Fibroblast of skin of abdomen (primary cell): ENCODE measurements at places on chromosomes 4 and X.

GRCh38 chr4:186216465-186217024 lies 10.8 kb upstream of the KLKB1 start:
- DNase-seq = peak; percentile 10

- DNase-seq = peak; percentile 98
These were observed 4.3 kb downstream of the ELOVL6 start for GRCh38 chr4:110193822-110194761.

GRCh38 chrX:74242484-74243138 lies 61.4 kb upstream of the ZCCHC13 start:
- no peak for DNase-seq

DNA sequence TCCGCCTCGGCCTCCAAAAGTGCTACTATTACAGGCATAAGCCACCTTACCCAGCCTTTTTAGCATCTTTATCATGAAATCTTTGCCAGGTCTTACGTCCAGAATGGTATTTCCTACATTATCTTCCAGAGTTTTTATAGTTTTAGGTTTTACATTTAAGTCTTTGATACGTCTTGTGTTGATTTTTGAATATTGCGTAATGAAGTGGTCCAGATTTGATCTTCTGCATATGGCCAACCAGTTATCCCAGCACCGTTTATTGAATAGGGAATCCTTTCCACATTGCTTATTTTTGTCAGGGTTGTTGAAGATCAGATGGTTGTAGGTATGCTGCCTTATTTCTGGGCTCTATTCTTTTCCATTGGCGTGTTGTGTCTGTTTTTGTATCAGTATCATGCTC lies 349.6 kb downstream of the KCTD8 start:
- no peak for DNase-seq

- no peak for DNase-seq
These were observed 538 bp downstream of the SCML2 start for GRCh38 chrX:18353931-18354368.

- peak; percentile 0 for DNase-seq
These were observed 147.9 kb upstream of the FGF13 start for GRCh38 chrX:138859421-138859820.

DNA sequence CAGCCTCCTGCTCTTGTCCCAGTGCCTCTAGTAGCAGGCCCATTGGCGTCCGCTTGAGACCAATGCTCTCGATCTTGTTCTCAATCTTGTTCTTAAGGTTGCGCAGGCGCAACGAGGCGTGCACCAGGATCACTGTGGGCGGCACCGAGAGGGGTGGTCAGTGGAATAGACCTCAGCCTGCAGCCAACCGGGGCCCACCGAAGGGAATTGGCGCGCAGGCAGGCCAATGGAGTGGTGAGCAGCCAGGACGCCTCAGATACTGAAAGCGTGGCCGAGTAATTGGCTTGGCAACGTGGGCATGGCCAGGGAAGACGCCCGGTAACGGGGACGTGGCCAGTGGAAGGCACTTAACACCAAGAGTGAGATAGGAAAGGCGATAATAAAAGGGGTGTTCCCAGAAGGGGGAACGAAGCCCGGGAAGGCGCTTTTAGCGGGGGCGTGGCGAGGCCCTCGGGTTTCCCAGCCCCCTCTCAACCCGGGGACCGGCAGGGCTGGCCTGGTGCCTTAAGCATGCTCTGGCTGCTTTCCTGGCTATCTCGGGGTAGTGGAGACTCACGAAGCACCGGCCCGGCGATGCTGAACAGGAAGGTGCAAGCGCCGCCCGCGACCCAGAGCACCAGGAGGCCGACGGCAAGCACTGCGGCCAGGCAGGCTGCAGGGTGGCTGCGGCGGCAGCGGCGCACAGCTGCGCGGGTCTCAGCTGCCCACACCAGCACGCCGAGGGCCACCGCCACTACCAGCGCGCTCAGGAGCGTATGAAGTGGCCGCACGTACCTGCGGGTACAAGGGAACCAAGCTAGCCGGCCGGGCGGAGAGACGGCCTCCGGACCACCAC lies 1.7 kb downstream of the PRAF2 start:
- peak; percentile 69 for DNase-seq

DNA sequence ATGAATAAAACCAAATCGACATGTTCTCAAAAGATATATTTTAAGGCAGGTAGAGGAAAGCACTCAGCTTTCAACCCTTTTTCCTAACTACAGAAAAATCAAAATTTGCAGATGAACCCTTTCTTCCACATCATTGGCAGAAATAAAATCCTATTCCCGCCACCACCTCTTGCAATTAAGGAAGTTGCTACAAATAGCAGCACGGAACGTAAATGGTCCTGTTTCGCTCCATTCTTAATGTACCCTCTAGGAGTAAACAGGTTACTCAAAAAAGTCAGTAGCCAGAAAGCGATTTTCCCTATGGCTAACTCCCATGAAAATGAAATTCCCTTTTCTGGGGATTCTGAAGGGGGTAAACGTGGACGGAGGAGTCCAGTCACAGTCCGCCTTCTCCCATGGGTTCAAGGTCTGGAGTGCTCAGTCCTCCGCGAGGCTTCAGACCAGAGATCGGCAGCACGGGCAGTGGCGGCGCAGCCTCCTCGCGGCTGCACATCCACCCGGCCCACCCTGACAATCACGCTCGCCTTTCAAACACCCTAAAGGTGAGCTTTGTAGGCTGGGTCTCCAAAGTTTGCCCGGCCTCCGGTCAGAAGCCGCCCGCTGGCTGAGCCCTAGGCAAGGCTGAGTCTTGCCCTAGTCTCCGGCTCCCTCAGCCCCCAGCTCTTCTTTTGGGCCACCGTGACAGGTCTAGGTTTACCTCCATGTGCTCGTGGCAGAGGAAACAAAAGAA lies 1.8 kb downstream of the ATP11C start:
- no peak for DNase-seq

- DNase-seq = no peak
These were observed 556 bp upstream of the SLC25A43 start for GRCh38 chrX:119398587-119398973.

- peak; percentile 37 for DNase-seq
These were observed 145.8 kb upstream of the SPRY1 start for GRCh38 chr4:123250843-123251242.

GRCh38 chr4:110617075-110617640 lies 5.7 kb downstream of the PITX2 start:
- no peak for DNase-seq

DNA sequence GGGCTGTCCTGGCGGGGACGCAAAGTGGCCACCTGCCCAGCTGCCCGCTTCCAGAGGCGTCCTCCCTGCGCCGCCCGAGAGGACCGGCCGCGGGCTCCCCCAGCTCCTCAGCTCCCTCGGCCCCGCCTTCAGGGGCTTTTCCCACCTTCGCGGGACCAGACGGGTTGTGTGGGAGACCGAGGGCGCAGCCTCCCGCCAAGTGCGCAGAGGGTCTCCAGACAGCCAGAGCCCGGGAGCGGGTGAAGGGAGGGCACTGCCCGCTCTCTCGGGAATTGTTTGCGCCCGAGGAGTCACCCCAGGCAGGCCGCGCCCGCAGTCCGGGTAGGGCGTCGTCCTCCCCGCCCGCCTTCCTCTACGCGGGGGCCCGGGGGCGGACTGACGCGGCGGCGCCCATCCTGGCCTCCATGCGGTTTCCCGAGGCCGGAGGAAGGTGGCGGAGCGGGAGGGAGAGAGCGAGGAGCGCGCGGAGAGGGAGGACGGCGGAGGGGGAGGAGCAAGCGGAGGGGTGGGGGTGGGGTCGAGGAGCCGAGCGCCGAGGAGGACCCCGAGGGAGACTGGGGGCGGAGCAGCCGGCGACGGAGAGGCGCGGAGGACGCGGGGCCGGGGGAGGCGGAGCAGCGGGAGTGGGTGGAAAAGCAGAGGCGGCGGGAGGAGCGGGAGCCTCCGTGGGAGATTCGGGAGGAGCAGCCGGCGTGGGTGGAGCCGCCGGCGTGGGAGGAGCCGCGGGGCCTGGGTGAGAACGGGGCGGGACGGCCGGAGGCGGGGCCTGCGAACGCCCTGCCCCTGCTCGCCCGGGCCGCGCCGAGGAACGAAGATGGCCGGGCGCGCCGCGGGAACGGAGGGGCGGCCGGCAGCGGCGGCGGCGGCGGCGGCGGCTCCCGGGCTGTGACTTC lies 47.5 kb downstream of the CLDN34 start:
- DNase-seq = peak; percentile 92

GRCh38 chr4:89114100-89114499 lies 2.8 kb downstream of the TIGD2 start:
- no peak for DNase-seq

GRCh38 chr4:128757712-128758111 lies 51.8 kb upstream of the JADE1 start:
- no peak for DNase-seq

- DNase-seq = no peak
These were observed 91.5 kb upstream of the UNC5C start for GRCh38 chr4:95640311-95640710.

GRCh38 chr4:48237996-48238645 lies 31.5 kb downstream of the TEC start:
- no peak for DNase-seq

DNA sequence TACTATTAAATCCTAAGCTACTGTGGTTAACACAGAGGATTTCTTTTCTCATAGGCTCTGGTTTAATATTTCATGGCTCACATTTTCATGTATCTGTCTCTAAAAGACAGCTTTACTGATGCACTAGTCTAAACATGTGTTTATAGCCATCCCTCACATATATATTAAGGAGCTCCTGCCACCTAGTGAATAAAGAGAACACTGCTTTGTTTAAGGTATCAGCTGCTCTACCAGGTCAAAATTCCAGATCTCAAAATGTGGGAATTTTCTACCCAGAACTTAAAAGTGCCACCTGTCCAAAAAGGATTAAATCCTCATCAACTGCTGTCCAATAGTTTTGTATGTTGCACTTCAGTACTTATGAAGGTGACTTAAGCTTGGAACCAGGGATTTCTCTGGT lies 188.5 kb upstream of the TEX13C start:
- no peak for DNase-seq

DNA sequence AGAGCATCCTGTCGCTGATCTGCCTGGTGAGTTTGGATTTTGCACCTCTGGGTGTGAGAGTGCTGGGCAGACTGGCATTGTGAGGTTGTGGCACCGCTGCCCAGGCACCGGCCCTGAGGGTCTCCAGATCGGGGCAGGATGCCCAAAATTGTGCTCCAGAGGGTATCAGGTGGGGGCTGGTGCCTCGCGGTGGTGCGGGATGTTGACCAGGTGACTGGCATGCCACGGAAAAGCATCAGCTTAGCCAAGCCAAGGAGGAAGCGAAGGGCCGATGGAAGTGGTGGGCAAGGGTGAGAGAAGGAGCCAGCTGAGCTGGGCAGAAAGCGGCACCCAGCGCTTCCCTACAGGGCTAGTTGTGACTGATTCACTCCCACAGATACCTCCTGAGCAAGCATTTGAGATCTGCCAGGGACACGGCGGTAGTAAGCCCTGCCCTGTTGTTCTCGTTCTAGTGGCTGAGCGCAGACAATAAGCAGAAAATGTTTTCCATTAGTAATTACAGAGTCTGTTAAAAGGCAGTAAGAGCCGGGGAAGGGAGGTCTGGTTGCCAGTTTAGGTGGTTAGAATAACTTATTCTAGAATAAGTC lies 809 bp downstream of the ZFP92 start:
- no peak for DNase-seq

DNA sequence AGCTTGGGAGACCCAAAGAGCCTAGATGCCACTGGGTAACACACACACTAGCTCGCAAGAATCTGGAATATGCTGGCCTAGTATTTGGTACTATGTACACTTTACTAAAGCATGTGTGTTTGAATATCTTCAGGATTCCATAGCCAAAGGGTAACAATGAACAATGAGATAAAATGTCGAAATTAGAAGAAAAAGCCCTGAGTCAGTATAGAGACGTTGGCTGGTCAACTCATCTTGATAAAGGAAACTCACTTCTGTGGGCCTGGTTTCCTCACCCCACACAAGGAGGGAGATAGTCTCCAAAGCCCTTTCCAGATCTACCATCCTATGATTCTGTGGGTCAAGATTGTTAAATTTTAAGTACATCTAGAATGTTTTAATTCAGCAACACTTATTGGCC lies 6.9 kb downstream of the ZDHHC9 start:
- no peak for DNase-seq

DNA sequence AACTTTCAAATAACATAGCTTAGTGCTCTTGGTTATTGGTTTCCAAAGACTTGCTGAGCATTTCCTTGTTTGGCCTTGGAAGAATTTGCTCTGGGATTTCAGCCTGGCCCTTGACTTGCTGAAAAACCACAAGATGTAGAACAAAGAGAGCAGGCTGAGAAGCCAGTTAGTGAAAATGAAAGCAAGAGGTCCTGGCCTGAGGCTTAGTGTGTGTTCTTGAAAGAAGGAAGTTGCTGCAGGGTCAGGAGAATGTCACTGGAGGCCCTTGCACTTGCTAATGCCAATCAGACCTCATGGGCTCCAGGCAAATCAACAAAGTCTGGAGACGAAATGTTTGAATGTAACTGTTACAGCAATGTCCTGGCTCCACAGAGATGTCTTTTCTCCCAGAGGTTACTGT lies 79.4 kb downstream of the SYNPO2 start:
- peak; percentile 91 for DNase-seq

DNA sequence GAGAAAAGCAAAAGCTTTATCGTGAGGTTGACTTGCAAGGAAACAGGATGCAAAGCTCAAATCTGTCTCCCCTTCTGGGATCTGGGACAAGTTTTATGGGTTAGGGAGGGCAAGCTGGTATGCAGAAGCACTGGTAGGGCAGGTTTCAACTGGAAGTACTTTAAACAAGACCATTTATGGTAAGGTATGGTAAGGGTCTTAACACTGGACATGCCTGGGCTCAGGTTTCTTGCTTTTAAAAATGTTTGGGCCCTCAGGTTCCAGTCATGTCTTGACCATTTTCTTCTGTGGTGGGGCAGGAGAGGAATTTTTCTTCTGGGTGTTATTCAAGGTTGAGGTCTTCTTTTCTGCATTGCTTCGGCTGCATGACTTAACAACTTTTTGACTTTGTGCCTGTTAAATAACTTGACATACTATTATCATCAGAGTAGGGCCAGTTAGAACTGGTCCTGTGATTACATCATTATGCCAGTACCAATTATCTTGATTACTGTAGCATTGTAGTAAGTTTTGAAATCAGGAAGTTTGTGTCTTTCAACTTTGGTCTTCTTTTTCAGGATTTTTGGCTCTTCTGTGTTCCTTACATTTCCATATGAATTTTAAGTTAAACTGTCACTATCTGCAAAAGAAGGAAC lies 33.7 kb downstream of the CD38 start:
- DNase-seq = no peak

GRCh38 chrX:71282514-71283402 lies 677 bp upstream of the NONO start:
- no peak for DNase-seq

DNA sequence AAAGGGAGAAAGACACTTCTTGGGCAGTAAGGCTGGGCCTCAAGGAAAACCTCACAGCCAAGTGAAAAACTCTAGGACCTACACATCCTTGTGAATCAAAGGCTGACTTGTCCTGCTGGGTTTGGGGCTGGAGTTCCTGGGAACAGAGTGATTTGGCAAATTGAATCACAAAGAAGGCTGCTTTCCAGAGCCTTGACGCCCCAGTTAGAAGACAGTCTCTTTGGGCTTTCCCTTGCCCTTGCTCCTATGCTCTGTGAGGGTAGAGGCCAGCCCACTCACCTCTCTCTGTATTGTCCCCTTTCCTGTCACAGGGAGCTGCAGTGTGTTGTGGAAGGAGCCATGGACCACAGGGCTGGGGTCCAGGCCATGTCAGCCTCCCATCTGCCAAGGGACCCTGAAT lies 9.6 kb downstream of the AMER1 start:
- DNase-seq = no peak
